ENCODE measurements at places on chromosomes 7 and 10.

DNA sequence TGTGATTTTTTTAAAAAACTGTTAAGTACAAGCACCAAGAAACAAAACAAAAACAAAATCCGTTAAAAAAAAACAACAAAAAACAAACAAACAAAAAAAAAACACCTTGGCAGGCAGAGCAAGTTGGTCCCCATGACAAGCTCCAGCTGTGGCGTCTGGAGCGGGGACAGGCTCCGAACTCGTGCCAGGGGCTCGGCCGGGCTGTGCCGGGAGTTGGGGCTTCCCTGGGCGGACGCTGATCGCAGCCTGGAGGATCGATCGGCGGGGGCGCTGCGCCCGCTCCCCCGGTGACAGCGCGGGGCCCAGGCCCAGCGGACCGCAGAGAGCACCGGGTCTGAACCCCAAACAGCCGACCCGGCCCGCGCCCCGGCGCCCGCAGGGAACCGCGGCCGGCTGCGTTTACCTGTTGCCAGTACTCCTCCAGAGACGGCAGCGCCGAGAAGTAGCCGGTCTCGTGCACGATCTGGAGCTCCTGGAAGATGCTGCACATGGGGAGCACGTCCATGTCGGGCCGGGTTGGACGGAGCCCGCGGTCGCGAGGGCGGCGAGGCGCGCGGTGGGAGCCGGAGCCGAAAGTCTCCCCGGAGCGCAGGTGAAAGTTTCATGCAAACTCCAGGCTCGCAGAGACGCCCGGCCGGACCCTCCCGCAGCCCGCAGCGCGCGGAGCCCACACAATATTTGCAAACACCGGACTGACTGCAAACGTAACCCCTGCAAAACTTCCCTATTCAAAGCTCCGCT lies at the start of gene KLF6:
KLF6 (minus strand) TSS at position 700 of the 741 bp plus-strand sequence; CDS start at position 505, 195 bp downstream.
- peak; percentile 65 for DNase-seq

GRCh38 chr10:1213252-1214070 lies 157.3 kb downstream of the WDR37 start:
- no peak for DNase-seq

GRCh38 chr10:117136391-117136975 lies 1.6 kb downstream of the VAX1 start:
- no peak for DNase-seq

GRCh38 chr7:80134115-80134535 lies 506 bp upstream of the GNAI1 start:
- no peak for DNase-seq

- peak; percentile 16 for DNase-seq
Measured at GRCh38 chr7:123682690-123683089, 27.0 kb downstream of the LMOD2 start.

DNA sequence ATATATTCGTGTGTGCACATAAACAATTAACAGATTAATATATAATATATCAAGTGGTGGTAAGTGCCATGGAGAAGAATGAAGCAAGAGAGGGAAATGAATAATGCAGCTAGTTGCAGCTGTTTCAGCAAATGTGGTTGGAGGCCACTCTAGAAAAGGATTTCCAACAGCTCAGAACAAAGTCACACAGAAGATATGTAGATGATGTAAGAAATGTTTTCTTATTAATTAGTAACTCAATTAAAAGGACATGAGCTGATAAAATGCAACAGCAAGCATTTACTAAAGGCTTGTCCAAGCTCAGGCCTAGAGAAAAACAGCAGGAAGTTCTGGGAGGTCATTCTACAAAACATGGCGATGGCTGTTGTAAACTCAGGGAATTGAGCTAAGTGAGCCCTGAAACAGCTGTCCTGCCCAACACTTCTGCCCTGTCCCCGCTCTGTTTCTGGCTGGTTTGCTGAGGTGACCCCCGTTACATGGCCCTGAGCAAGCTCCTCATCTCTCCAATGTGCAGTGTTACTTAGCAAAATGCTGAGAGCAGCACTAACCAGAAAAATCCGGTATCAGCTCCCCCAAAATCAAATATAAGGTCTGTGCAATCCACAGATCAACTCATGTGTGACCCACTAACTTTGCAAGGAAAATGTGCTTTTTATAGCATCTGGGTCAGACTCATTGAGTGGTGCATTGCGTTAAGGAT lies 23.4 kb upstream of the C10orf67 start:
- DNase-seq: no peak

DNA sequence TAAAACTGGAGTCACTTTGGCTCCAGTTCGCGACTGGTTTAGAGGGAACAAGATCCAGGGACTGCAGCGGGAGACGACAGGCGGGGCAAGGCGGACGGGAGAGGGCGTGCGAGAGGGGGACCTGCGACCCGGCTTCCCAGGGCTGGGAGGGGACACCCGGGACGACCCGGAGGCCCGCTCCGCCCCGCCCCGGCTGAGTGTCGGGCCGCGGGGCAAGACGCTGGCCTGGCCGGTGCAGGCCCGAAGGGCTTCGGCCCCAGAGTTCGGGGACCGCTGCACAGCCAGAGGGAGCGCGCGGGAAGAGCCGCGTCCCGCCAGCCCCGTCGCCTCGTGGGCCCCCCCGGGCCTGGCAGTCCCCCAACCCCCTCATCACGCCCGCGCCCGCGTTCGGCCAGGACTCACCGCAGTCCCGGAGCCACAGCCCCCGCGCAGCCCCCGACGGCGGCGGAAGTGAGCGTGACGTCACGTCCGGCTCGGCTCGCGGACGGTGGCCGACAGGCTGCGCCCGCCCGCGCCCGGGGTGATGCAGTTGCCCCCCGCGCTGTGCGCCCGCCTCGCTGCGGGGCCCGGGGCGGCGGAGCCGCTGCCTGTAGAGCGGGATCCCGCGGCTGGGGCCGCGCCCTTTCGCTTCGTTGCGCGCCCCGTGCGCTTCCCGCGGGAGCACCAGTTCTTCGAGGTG lies at the start of the genes TUBGCP2 and ZNF511:
TUBGCP2 (minus strand) TSS at position 452 of the 679 bp plus-strand sequence. CDS start 5,931 bp downstream, outside the sequence.
ZNF511 (plus strand) TSS at position 494 of the 679 bp plus-strand sequence; CDS start at position 524, 30 bp downstream.
- DNase-seq: peak; percentile 86

- DNase-seq: no peak
Measured at GRCh38 chr7:56218510-56218909, 102.3 kb upstream of the NUPR2 start.

DNA sequence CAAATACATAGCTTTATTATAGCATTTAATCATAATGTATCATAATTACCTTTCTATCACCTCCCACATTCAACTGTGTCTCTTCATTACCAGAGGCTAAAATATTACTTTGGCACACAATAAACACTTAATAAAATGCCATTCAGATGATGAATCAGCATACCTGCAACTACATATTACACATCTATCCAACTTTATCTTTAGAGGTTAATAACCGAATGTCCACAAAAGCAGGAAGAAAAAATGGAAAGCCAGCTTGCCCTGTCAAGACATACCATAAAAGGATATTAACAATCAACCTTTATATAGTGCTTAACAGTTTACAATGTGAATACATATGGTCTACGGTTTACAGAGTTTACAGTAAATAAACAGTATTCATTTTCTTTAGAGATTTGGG lies 12.7 kb downstream of the CACUL1 start:
- DNase-seq: no peak

- DNase-seq: no peak
Measured at GRCh38 chr7:55189146-55189766, 170.4 kb downstream of the EGFR start.

DNA sequence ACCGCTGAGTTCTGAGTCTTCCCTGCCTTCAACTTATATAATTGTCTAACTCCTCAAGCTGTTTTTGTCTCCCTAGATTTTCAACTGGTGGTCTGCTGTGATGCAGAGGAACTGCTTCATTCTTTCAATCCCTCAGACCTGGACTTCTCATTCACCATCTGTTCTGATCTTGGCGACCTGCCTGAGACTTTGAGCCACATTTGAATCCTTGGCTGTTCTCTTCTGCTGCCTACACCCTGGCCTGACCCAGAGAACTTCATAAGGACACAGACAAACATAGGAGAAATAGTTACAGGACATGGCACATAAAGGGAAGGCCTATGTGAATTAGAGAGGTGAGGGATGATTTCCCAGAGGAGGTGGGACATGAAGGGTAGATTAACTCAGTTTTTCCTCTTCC lies 326.7 kb downstream of the PTEN start:
- no peak for DNase-seq

DNA sequence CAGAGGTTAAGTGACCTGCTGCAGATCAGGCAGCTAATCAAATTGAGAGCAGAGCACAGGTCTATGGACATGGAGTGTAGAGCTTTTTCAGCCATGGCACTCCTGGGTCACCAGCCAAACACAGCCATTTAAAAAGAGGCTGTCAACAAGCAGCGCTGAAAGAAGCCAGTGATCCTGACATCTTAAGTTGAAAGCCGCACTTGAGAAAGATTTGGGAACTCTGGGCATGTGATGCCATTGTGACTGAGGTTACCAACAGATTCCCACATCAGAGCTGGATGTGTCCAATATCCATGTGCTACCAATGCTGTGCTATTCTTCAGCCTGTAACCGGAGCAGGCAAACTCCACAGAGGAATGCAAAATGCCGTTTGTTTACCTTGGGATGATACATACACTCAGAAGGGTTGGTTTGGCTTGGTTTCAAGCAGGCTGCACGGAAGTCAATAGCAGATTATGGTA lies 56.2 kb upstream of the ABLIM1 start:
- no peak for DNase-seq

DNA sequence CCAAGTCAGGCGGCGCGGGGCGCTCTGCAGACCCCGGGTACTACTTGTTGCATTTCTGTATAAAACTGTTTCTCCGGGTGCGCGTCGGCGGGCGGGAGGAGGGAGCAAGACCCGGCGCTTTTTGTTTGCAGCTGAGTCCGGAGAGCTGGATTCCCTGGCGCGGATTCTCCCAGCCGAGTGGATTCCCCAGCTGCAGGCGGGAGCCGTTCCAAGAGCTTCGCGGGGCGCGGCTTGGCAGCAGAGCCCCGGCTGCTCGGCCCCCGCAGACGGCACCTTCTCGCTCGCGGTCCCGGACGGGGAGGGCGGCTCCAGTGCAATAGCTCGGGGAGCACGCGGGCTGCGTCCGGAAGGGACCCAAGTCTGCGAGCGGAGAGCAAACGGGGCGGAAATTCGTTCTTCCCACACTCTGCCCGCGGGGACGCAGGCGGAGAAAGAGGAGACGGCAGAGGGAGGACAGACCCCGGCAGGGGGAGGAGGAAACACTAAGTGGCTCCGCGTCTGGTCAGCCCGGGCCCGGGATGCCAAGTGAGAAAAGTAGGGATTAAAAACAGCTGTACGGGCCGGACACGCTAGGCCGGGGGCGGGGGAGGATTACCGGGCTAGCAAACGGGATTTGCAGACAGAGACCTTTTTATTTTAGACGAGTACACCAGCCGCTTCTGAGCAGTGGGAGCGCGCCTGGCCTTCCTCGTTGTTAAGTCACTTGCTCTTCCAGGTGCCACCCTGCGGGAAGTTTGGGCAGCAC lies at the start of gene TRIL:
TRIL (minus strand) TSS at position 96 of the 745 bp plus-strand sequence. CDS start 284 bp downstream, outside the sequence.
- peak; percentile 19 for DNase-seq

- DNase-seq: no peak
Measured at GRCh38 chr10:54091237-54091636, 709.8 kb downstream of the PCDH15 start.

DNA sequence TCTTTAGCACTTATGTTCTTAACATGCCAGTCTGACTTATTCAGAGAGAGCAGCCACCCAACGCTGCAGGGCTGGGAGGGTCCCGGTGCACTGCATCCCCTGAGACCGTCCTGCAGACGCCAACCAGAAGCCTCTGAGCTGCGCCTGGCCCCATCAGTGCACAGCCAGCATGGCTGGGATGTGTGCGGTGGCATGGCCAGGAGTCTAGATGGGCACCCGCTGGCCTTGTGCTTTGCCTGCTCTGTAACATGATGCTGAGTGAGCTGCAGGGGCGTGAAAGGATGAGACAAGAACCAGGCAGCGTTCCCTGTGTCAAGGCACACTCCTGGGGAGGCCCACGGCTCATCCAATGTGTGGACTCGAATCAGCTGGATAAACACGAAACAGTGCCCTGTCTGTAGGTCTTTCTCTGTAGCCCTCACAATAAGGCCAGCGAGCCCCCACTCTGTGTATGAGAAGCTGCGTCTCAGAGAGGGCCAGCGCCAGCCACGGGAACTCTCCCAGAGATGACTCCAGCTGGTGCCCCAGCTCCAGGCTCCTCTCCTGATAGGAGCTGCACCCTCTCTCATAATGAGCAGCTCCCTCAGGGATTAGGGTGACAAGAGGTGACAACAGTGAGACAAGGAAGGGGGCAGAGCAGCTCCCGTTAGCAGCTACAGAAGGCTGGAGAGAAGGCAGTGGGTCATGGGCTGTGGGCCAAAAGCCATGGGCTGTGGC lies 96.8 kb downstream of the TNS3 start:
- DNase-seq: no peak

DNA sequence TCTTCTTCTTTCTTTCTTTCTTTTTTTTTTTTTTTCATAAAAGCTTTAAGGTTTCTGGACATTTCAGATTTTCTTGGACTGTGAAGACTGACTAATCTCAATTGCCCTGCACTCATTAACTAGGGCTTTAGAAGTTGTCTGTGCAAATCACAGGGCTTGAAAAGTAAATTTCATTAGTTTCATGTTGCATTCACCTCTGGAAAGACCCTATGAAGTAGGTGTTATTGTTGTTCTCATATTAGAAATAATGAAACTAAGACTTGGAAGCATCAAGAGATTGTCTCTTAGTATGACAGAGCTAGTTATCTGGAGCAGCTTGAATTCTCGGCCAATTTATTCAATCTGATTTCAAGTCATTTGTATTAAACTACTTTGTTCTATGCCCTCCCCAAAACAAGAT lies 28.2 kb upstream of the SEMA3D start:
- DNase-seq: no peak

DNA sequence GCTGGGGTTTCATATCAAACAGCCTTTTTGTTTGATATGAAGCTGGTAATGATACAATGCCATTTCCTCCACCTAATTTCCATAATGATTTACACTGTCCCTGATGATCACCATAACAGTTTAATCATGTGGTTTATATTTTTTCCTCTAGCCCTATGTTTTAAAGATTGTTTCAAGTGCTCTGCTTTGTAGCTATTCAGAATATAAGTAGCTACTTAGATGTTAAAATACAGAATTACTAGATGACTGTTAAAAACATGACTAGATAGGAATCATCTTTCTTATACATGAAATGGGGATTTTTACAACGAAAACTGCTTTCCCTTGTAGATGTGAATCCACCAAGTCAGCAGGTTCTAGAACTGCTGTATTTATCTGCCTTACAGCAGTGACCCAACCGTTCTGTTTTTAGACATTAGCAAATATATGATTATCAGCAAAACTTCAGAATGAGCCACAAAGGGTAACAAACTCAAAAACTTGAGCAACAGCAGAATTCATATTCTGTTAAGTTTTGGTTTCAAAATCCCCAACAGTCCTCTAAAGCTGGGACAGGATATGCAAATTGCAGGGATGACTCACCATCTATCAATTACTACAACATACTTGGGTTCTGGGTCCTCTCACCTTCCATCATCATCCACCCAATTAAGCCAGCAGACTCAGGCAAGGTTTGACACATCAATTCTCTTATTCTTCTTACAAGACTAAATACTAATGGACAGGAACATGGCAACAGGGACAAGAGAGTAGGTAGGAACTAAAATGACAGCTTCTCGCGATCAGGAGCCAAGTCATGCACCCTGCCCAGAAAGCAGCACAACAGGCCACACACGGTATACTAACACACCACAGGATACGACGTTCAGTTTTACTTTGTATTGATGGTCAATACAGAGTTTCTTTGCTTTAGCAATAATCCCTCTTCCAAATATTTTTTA lies 83.9 kb downstream of the PIP4K2A start:
- DNase-seq: peak; percentile 67
